Mesenchymal stem cell (in vitro differentiated cells and primary cell): ENCODE measurements at places on chromosomes 11 and 22.

DNA sequence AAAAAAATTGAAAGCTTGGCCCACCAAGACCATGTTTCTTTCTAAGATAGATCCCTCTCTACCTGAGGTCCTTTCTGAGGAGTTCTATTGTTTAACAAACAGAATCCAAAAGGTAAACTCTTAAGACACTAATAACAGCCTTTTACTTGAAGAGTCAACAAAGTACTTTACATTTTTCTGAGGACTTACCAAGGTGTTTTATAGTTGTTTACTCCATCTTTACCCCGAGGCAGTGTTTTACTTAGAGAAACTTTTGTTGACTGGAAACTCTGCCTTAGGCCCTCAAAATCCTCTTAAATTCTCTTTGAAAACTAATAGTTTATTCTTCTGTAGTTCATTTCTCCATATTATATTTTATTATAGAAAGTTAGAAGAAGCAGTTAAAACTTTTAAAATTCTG is 49.7 kb upstream of the NOX4 start:
- H3K27me3 ChIP-seq: no peaks in the 10 kb centered on the region
- H3K36me3 ChIP-seq: no peaks in the 10 kb centered on the region
- H3K4me3 ChIP-seq: no peak overlapping the region
- no peaks in the 10 kb centered on the region for H3K4me1 ChIP-seq
- DNase-seq: no peak

- peak overlapping the region; percentile 33 for H3K27ac ChIP-seq
- no peak for DNase-seq
- H3K4me3 ChIP-seq: no peak overlapping the region
- H3K4me1 ChIP-seq: peaks cover 70% of the 10 kb centered on the region
- H3K36me3 ChIP-seq: peaks cover 31% of the 10 kb centered on the region
Observed at GRCh38 chr11:68041617-68042218, 2.9 kb downstream of the TCIRG1 start.

DNA sequence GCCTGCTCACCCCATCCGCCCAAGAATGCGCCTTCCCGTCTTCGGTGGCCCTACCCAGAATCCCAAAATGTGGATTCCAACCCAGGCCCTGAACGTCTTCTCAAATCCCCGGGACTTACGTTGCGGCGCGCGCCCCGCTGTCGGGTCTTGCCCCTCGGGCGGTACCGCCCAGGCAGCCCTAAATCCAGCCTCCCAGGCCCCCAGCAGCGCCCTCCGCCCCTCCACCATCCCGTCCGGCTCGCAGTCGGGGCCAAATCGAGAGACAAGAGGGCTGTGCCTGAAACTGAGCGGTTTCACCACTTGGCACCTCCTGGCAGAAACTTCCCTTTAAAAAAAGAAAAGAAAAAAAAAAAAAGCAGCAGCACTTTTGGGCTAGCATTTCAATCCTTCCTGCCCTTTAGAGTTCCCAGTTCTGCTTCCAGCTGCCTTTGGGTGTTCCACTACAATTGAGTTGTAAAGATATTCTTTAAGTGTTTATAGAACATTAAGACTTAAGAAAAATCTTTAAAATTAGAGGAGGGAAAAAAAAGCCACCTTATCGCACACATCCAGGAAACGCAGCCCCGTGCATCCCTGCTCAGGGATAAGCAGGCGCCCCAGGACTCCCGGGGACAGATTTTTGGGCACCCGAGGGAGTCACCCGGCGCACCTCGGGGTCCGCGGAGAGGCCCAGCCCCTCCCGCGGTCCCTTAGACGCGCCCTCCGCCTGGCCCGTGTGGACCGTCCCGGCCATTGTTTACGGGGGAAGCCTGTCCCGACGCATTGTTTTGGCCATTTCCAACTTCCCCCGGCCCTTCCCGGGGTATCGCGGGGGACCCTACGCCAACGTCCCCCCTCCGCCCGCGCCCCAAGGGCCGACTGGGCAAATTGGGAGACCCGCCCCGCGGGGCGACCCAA is 57.6 kb downstream of the KCNJ4 start:
- no peaks in the 10 kb centered on the region for H3K36me3 ChIP-seq
- H3K27me3 ChIP-seq: peaks cover 10% of the 10 kb centered on the region
- peak overlapping the region; percentile 81 for H3K4me3 ChIP-seq
- H3K4me1 ChIP-seq: peaks cover 9% of the 10 kb centered on the region
- no peak overlapping the region for H3K27ac ChIP-seq
- peak; percentile 37 for DNase-seq

DNA sequence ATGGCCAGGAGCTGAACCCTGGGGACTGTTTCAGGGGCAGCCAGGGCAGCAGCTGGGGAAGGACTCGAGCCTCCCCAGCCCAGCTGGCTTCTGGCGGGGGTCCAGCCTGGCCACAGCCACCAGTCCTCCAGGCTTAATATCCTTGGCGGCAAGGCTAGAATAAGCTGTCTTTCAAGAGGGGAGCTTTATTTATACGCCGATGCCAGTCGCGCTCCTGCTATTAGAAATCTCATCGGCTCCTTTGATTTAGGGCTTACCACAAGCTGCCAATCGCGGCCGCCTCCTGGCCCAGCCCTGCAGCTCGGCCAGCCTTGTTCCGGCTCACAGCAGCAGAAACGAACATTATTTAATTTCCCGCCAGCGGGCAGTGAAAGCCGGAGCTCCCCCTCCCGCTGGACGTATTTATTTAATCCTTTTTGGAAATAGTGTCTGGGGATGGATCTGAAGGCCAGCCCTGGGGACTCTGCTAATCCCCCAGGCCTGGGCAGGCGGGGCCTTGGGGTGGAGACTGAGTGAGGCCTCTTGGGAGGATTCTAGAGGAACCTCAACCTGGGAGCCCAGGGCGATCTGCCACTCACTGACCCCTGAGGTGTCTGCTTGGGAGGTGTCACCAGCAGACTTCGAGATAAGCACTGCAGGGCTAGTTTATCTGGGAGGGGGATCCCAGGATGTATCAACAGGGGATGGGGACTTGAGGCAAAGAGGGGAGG is 363.1 kb downstream of the MN1 start:
- no peak overlapping the region for H3K27ac ChIP-seq
- no peaks in the 10 kb centered on the region for H3K36me3 ChIP-seq
- peaks cover 61% of the 10 kb centered on the region for H3K27me3 ChIP-seq
- peaks cover 13% of the 10 kb centered on the region for H3K4me1 ChIP-seq
- no peak overlapping the region for H3K4me3 ChIP-seq

- no peaks in the 10 kb centered on the region for H3K4me1 ChIP-seq
- no peaks in the 10 kb centered on the region for H3K36me3 ChIP-seq
- H3K27ac ChIP-seq: no peak overlapping the region
- peaks cover 7% of the 10 kb centered on the region for H3K27me3 ChIP-seq
- no peak overlapping the region for H3K4me3 ChIP-seq
Observed at GRCh38 chr11:134390706-134391569, 21.1 kb downstream of the B3GAT1 start.

- peak overlapping the region; percentile 82 for H3K27ac ChIP-seq
- peaks cover 3% of the 10 kb centered on the region for H3K4me1 ChIP-seq
- peak overlapping the region; percentile 46 for H3K4me3 ChIP-seq
- peak; percentile 95 for DNase-seq
- H3K27me3 ChIP-seq: no peaks in the 10 kb centered on the region
Observed at GRCh38 chr11:74754507-74755252, 6.0 kb downstream of the RNF169 start.

DNA sequence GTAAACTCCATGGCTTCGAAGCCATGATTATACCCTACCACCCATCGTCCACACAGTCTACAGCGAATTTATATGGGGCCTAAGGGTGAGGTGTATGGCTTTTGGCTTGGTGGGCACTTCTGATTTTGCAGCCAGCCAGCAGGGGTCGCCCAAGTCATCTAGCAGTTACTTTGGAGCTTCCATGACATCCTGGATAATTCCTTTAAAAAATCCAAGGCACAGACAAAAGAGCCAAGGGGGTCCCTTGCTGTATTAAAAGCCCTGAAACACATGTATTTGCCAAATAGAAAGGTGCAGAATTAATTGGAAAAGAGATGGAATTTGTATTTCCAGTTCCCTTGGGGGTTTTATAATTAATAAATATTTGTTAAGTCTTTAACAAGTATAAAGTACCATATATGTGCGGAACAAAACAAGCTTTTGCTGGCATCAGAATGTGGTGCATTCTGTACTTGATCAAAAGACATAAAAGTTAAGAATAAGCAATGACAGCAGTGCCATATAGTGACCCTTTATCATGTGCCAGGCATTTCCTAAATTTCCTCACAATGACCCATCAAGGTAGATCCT is 132.8 kb upstream of the PITPNB start:
- DNase-seq: peak; percentile 66
- peaks cover 12% of the 10 kb centered on the region for H3K36me3 ChIP-seq
- no peaks in the 10 kb centered on the region for H3K27me3 ChIP-seq
- H3K4me3 ChIP-seq: no peak overlapping the region
- H3K27ac ChIP-seq: no peak overlapping the region

DNA sequence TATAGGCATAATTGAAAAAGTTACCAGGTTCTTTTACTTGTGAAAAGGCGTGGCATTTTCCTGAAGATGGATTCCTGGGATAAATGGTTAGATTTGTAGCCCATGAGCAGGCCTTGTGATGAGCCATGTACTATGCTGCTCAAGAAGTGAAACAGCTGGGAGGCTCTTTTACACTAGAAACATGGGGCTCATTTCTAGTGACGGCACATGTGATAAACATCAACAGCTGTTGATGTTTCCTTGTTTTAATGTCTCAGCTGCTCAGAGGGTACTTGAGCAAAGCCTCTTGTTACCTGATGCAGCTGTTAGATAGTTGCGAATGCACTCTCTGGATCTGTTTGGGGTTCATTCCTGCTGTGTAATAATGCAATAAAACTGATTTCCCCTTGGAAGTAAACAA is 396.8 kb downstream of the GUCY1A2 start:
- H3K27ac ChIP-seq: no peak overlapping the region
- no peak for DNase-seq
- no peak overlapping the region for H3K4me3 ChIP-seq
- H3K27me3 ChIP-seq: no peaks in the 10 kb centered on the region
- no peaks in the 10 kb centered on the region for H3K4me1 ChIP-seq
- H3K36me3 ChIP-seq: no peaks in the 10 kb centered on the region

DNA sequence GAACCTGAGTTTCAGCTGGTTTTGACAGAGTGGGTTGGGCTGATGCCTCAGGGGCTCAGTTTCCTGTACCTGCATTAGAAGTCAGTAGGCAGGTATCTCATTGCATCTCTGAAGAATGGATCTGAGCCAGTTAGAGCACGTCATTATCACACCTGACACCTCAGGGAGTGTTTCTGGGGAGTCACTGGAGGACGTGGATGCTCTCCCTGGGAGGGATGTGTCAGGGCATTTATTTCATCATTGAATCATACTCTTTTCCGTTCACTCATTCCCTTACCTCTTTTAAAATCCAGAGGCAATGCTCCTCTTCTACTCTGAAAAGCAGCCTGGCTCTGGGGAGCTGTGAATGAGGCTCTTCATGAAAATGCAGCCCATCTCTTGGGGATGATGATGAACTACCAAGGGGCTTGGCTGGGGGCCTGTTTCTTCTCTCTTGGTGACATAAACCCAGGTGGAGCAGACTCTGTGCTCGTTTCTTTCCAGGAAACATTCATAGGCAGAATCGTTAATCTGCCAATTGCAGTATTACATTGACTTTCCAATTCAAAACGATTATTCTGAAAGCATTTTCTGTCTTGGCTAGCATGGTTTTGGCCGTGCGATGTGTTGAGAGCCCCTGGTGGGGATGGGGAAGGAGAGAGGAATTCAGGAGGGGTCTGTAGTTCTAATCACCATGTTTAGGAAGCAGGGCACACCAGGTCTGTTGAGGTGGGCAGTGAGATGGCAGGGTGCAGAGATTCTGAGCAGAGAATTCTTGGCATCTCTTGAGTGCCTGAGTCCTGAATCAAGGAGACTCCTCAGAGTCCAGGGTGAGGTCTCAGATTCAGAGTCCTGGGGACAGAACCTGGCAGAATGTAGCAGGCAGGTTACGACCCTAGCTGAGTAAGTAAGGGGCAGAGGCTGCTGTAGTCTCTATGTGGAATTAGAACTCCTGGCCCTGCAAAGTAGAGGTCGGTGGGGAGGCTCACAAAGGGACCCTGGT is 12.6 kb downstream of the PARVA start:
- H3K36me3 ChIP-seq: peaks cover 15% of the 10 kb centered on the region
- no peaks in the 10 kb centered on the region for H3K27me3 ChIP-seq
- H3K4me3 ChIP-seq: no peak overlapping the region
- no peak overlapping the region for H3K27ac ChIP-seq
- no peak for DNase-seq

GRCh38 chr11:120985718-120986569 is 38.0 kb upstream of the TBCEL start:
- H3K4me3 ChIP-seq: peak overlapping the region; percentile 60
- H3K36me3 ChIP-seq: no peaks in the 10 kb centered on the region
- no peak overlapping the region for H3K27ac ChIP-seq

GRCh38 chr11:14018441-14018840 is 55.9 kb downstream of the SPON1 start:
- H3K27me3 ChIP-seq: no peaks in the 10 kb centered on the region
- H3K36me3 ChIP-seq: no peaks in the 10 kb centered on the region
- H3K27ac ChIP-seq: no peak overlapping the region
- peaks cover 2% of the 10 kb centered on the region for H3K4me1 ChIP-seq
- H3K4me3 ChIP-seq: no peak overlapping the region
- no peak for DNase-seq

GRCh38 chr11:96259134-96259830 is 83.7 kb downstream of the MAML2 start:
- H3K27ac ChIP-seq: peak overlapping the region; percentile 58
- no peaks in the 10 kb centered on the region for H3K36me3 ChIP-seq
- peaks cover 3% of the 10 kb centered on the region for H3K4me1 ChIP-seq
- peak; percentile 79 for DNase-seq

DNA sequence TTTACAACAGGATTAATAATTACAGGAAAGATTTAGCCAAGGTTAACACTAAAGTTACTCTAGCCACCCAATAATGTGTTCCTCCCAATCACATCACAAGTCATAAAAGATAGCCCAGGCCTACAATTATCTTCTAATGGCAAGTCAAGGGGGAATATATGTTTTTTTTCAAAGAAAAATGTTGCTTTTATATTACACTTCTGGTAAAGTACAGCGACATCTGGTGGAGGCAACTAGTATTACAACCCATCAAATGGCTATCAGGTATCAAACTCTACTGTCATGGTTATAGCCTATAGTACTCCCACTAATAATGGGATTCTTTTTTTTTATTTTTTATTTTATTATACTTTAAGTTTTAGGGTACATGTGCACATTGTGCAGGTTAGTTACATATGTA is 71.8 kb downstream of the XRRA1 start:
- H3K27ac ChIP-seq: no peak overlapping the region
- DNase-seq: no peak
- H3K27me3 ChIP-seq: no peaks in the 10 kb centered on the region
- H3K4me1 ChIP-seq: no peaks in the 10 kb centered on the region
- no peak overlapping the region for H3K4me3 ChIP-seq

- no peak overlapping the region for H3K27ac ChIP-seq
- peak overlapping the region; percentile 53 for H3K4me3 ChIP-seq
- peaks cover 54% of the 10 kb centered on the region for H3K27me3 ChIP-seq
- no peak for DNase-seq
- peaks cover 24% of the 10 kb centered on the region for H3K4me1 ChIP-seq
Observed at GRCh38 chr11:46333394-46333947, 13.8 kb upstream of the DGKZ start.
